CD4-positive, alpha-beta T cell treated with Interleukin-6 for 4 hours (primary cell): ENCODE measurements at places on chromosomes 11 and 22.

- DNase-seq: no peak
Observed at GRCh38 chr22:17105143-17106129, 15.7 kb downstream of the TMEM121B start.

- DNase-seq: no peak
Observed at GRCh38 chr11:13135385-13136271, 126.5 kb downstream of the RASSF10 start.

DNA sequence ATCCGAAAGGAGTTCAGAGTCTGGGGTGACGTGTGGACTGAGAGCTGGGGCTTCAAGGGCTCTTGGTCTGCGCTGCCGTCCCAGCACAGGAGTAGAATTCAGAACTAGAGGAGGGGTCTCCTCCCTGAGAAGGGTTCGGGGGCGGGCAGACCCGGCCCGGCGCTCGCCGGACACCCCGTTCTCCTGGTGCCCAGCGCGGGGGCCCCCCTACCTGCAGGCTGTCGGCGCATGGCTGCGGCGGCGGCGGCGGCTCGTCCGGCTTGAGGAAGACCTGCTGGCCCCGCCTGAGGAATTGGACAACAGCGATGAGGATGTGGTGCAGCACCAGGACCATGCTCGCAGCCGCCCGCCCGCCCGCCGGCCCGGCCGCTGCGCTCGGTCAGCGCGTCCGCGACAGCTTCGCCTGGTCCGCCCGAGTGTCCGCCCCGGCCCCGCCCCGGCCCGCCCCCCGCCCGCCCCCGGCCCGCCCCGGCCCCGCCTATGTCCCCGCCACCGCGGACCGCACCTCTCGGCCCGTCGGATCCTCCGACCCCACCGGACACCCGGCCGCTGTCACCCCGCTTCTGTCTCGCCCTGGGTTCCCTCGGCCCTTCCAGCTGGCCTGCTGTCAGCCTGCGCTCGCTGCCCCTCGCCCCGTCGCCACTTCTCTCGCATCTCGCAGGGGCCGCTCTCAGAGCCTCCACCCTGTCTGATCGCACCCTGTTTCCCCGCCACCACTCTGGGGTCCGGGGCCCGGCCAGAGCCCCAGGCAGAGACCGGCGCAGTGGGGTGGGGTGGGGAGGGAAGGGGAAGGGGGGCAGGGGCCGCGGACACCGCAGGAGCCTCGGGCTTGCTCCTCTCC, 32.0 kb downstream of the PDE2A start:
- peak; percentile 10 for DNase-seq

DNA sequence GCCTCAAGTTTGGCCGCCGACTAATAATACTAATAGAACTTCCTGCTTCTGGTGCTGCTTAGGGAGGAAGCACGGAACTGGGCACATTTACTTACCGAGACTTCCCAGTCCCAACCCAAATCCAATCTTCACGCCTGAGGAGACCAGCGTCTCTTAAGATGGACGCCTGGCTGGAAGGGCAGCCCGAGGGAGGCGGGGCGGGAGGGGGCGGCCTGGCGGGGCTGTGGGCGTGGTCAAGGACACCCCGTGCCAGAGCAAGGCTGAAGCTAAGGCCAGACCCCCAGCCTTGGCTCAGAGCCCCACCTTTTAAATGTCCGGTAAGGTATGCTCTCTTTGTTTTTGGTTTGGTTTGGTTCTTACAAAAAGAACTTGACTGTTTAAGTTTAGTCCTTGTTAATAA, at the start of gene GDPD4:
GDPD4 (minus strand) TSS at position 177 of the 400 bp plus-strand sequence. CDS start 16,549 bp downstream, outside the sequence.
- DNase-seq: no peak

GRCh38 chr11:24685821-24686220, 189.0 kb downstream of the LUZP2 start:
- no peak for DNase-seq

DNA sequence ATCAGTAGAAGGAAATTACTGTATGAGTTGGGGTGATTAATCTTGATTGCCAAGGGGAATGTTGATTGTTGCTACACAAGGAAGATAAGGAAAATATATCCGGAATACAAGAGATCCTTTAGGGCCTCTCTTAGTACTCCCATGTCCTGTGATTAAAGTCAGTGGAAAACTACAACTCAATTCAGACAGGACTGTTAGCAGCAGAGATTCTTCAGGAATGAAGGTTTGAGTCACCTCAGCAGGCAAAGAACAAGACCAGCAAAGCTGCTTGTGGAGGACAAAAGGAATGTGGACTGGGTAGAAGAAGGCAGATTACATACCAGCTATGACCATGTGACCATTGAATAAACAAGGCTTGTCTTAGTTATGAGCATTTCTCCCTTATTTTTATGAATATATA, 478.2 kb downstream of the BUD13 start:
- no peak for DNase-seq
